Small intestine (tissue), 16 donors: ENCODE measurements at places on chromosomes 3 and 15.

DNA sequence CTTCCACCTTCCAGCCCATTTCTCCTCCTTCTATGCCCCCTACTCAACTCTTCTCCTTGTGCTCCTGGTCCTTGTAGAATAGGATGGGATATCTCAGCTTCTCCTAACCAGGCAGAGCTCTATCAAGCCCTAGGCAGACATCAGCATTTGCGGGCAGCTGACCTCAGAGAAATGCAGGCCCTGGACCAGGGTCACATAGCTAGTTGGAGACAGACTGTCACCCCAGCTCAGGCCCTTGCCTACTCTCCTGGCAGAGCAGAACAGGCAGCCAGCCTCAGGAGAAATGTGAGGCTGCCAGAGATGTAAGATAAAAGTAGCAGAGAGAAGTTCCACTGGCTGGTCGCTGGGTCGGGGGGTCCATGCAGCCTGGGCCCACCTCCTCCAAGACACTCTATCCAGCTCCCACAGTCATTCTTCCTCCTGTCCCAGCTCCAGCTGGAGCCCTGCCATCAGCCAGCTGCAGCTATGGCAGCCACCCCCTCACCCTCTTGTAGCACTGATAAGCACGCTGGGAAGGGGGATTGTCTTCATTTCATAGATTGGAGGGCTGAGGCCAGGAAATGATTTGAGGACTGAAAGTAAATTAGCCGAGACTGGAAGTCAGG lies 4.0 kb downstream of the CYP8B1 start:
- no peak for DNase-seq

DNA sequence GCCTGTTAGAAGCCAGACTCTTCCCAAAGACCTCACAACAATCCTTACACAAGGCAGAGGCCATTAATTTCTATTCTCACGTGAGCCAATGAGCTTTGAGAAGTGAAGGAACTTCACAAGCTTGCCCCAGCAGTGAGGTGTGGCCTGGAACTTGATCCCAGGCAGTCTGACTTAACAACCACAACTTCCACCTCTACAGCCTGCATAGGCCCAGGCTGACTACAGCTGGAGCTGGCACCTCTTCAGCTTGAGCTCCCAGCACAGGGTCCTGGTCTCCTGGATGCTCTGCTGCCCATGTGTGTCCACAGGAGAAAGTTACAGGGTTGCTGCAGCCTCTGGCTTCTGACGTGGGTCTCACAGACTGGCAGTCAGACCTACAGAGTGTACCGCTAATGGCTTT lies 111.0 kb downstream of the ERC2 start:
- DNase-seq = peak; percentile 36

DNA sequence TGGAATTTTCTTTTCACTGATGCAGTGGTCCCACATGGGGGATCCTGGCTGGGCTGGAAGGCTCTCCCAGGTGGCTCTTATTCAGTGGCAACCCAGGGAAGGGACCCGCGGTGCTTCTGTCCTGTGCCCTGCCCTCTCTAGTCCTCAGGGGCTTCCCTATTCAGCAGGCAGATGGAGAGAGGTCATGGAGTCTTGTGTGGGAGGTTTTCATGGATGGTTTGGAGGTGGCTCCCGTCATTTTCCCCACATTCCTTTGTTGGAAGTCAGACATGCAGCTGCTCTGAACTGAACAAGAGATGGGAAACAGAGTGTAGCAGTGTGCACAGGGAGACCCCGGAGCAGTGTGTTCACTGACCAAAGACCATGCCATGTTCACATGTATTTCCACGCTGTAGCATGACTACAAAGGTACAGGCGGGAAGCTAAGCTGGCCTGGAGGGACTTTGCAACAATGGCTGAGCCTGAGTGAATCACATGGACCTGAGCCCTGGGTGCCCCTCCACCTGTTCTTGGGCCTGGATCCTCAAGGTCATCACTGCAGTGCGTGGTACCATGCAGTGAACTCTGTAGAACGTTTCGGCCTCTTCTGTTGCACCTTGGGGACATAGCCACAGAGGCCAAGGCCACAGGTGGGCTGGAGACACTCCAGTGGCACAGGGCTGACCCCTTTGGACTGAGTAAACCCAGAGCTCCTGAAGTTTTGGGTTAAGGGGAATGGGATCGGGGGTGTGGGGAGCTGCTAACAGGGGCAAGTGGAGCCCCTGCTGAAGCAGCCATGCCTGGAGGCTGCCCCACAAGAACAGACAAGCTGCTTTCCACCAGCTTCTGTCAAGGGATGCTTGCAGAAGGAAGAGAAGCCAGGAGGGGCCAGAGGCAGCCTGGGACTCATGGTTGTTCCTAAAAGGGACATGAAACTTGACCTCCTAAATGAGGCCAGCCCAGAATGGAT lies 123.0 kb downstream of the ASB7 start:
- no peak for DNase-seq

DNA sequence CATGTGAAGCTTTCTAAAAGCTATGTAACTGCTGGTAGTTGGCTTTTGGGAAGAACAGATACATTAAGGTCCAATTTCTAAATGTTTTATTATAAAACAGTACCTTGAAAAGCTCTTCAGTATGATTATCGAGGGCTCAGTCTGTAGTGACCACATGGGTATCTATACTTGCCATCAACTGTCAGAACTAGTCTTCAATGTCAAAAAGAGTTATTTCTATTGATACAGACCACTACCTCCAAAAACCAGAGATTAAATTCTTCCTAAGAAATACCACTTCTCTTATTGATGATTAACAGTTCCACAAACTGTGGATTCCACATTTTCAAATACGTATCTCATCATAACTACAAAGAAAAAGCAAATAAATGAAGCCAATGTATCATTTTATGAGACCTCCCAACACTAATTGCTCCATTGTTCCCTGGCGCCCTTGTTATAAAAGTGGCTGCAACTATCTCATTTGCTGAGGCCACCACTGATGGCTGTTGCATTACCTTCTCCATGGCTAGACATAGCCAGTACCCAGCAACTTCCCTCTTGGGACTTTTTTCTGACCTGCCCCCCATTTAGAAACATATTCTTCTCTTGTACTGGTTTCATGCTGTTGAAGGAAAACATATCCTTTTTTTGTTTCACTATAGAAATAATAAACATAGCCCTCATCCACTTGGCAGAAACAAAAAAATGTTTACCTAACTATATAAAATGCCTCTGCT lies 33.9 kb upstream of the MBNL1 start:
- DNase-seq = no peak

DNA sequence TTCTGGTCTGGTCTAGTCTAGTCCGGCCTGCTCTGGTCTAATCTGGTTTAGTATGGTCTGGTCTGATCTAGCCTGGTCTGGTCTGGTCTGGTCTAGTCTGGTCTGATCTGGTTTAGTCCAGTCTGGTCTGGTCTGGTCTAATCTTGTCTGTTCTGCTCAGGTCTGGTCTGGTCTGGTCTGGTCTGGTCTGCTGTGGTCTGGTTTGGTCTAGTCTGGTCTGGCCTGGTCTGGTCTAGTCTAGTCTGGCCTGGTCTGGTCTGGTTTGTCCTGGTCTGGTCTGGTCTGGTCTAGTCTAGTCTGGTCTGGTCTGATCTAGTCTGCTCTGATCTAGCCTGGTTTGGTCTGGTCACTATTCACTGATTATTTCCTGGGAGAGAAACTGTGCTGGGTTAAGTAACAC lies 84.1 kb upstream of the PRR23E start:
- no peak for DNase-seq

DNA sequence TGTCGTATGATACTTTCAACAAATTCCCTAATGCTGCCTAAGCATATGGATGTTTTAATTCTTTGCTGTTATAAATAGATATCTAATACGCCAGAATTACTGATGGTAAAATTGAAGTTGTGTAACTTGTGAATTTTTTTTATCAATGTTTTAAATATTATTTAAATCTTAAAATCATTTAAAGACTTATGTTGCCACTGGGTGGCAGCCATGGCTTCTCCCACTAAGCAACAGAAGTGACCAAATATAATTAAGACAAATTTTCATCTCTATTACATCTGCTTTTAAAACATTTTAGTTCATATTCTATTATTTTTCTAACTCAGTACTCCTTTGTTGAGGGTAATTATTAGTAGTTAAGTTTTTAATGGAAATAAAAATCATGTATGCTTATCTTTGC lies 8.1 kb upstream of the IL20RB start:
- no peak for DNase-seq

DNA sequence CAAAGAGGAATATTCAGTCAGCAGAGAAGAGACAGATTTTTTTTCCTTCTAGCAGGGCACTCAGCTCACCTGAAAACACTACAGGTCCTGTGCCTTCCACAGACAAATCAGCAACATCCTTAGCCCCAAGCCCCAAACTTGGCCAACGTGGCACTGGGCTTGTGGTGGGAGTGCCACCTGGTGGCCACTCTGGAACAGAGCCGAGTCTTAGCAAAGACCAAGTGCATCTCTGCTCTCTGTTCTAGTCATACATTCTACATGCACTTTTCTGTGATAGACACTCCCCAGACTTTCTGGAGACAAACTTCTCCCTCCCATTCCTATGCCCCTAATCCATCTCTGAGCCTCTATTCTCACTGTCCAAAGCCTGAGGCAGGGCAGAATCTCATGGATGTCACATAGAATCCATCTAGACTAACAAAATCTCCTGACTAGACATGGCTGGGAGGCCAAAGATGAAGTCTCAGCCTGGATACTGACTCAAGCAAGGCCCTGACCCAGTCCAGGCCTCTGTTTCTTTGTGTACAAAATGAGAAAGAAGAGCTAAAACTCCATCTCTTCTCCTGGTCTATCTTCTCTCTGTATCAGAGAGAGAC lies 5.1 kb upstream of the SEMA7A start:
- DNase-seq = peak; percentile 73

DNA sequence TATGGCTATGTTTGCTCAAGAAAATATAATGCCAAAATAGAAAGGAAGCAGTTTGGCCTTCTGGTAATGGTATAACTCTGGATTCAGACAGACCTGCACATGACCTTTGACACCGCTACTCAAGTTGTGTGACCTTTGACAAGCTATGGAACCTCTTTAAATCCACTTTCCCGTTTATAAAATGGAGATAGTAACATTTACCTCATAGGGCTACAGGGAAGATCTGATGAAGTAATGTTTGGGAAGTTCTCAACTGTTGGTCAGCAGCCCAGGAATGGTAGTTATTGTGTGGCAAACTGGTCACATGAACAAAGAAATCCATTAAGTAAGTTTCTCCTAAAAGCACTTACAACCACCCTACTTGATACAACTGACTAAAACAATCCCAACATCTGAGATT lies 95.1 kb upstream of the PHLDB2 start:
- DNase-seq = peak; percentile 13

DNA sequence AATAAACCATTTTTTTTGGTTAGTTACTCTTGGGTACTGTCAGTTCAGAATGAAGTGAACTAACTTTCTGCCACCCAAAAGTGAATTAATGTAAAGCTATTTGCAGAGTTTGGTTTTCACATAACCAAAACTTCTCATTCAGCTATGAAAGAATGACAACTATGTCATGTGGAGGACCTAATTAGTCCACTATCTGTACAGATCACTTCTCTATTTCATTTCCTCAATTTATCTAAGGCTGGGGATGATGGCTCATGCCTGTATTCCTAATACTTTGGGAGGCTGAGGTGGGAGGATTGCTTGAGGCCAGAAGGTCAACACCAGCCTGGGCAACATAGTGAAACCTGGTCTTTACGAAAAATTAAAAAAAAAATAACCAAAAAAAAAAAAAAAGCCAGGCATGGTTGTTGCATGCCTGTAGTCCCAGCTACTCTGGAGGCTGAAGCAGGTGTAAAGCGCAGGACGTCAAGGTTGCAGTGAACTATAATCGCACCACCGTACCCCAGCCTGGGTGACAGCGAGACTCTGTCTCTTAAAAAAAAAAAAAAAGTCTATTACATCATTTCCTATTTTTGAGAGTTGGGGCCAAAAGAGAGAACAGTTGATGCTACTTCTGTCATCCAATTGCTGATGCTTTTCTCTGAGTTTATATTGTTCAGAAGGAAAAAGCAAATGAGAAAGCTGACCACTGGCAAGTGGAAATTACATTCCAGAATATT lies 8.7 kb downstream of the HYPK start:
- DNase-seq = no peak

DNA sequence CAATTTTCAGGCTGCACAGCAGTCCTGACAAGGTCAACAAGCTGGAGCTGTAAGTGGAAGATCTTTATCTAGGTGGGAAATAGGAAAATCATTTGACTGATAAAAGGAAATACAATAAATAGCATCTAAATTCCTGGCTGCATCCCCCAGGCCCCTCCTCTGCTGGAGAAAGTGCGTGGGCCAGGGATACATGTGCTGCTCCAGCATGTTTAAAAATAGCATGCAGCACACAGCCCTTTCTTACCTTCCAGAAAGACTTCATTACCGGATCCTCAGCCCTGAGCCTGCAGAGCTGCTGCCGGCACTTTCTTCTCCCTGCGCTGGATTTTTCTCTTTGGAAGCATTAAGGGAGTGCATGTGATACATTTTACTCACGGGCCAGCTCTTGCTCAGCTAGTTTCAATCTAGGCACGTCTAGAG lies 77.3 kb downstream of the HMG20A start:
- peak; percentile 27 for DNase-seq

DNA sequence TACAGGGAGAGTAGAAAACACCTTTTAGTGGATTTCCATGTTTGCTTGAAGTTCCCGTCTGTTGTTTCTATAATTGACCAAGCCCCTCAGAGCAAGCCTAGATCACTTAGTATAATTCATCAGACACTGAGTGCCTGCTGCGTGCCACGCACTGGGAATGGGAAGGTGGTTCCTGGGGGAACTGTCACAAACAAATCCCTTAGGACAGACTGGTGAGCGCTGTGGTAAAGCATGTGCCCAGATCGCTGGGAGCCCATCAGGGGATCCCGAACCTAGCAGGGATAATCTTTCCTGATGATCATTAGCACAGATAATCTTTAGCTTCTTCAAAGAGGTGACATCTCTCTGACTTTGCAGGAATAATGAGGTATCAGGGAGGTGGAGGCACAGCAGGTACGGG lies 9.6 kb downstream of the MRPS11 start:
- no peak for DNase-seq

DNA sequence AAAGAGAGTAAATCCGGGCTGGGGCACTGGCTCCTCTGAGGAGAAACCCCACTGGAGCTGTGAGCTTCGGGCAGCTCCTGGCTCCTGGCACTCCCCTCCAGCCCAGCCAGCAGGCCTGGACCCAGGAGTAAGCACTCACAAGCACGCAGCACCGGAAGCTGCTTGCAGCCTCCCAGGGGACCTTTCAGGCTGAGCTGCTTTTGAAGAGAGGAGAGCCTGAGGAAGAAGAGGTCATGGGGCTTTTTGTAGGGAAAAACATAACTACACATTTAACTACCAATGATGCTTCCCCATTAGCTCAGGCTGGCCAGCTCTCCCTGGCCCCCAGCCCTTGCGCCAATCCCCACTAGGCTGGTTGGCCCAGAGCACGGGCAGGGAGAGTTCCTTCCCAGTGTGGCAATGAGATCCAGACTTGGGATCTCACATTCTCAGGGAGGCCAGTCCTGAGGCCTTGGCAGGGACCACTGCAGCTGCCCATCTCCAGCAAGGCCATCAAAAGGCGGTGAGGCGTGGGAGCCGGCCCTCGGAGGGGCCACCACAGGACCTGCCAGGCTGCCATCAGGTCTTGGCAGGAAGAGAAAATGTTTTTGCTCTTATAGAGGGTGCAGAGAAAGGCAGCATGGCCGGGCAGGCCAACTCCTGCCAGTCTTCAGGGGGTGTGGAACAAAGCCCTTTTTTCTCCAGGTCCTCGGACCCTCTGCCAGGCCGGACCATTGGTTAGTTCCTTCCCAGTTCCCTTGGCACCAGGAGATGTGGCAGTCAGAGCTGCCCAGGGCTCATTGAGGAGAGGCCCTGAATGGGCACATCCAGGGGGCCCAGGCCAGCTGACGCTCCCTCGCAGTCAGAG lies 41.5 kb upstream of the MFGE8 start:
- DNase-seq = no peak
